ENCODE measurements at places on chromosomes 7 and 10.

DNA sequence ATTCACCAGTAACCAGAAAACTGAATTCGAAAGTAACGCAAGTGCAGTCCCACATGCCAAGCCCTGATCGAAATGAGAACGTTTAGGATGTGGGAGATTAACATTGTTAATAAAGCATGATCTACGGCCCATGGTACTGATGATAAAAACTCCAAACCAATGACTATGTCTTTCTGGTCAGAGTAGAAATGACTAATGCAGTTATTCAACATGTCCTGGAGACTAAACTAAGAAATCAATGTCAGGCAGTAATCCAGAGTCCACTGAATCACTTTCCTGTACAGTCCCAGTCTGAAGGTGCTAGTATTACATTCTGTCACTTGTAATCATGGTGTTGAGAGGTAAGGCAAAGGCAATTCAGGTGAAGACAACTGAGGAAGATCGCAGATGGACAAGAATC lies 14.4 kb downstream of the NPSR1 start:
- DNase-seq = no peak

- no peak for DNase-seq
Observed at GRCh38 chr7:116363637-116364432, 135.7 kb upstream of the CAV2 start.

GRCh38 chr10:15169555-15170401 lies 1.3 kb upstream of the NMT2 start:
- DNase-seq = peak; percentile 15

DNA sequence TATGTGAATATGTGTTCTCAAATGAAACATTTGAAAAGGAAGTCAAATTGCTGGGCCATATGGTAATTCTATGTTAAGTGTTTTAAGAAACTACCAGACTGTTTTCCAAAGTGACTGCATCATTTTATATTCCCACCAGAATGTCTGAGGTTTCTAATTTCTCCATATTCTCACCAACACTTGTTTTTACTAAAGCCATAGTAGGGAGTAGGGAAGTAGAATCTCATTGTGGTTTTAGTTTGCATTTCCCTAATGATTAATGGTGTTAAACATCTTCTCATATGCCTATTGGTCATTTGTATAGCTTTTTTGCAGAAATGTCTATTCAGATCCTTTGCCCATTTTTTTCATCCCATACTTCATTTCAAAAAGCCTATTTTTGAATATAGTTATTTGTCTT lies 9.1 kb upstream of the SEMA4G start:
- no peak for DNase-seq

DNA sequence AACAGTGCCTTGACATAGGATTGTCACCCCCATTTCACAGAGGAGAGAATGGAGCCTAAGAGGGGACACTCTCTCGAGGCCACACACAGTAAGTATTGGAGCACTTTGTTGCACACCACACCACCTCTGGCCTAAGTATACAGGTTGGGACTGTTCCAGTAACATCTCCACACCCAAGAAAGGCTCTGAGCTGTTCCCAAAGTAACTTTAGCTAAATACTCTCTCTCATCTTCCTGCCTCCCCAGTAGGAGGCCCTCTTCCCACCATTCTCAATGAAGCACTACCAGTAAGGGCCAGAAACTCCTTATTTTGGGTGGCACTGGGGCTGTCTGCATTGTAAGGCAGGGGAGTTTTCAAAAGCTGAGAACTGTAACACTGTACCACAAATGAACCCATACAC lies 189.5 kb downstream of the ZNF438 start:
- no peak for DNase-seq

DNA sequence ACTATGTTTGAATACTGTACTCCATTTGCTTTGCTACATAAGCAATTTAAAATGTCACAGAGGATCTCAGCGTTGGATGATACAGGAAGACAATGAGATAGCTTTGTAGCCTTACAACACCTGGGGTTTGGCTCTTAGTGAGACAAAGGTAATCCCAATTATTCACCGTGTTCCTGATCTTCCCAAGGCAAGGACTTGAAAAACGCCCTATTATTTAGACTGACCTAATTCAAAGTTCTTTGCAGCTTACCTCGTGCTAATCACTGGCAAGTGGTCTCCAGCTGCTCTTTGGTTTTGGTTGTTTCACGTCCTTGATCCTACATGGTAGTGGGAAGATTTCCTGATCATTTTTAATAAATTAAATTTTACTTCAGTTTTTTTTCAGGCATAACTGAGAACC lies 23.0 kb upstream of the C7orf33 start:
- DNase-seq = no peak

GRCh38 chr10:24981161-24981710 lies 28.8 kb upstream of the PRTFDC1 start:
- DNase-seq = no peak

- no peak for DNase-seq
Observed at GRCh38 chr10:106625751-106626150, 538.8 kb downstream of the SORCS1 start.

GRCh38 chr10:92690211-92690914 lies 608 bp downstream of the HHEX start:
- DNase-seq = peak; percentile 66

- DNase-seq = no peak
Observed at GRCh38 chr10:12417331-12417730, 68.0 kb downstream of the CAMK1D start.

DNA sequence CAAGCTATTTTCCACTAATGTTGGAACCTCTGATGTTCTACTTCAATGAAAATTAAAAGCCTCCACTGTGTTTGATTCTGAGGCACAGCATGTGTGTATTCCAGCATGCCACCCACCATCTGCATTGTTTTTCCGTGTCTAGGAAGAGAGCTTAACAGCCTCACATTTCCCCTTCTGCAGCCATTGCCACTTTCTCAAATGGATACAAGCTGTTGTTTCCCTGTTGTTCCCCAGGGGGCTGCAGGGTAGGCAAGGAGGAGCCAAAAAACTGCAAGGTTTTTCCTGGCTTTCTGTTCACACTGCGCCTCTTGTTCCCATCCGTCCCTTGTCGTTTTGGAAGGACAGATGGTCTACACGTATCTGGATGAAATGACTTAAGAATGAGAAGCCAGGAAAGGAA lies 72.3 kb upstream of the DNAJB12 start:
- no peak for DNase-seq

DNA sequence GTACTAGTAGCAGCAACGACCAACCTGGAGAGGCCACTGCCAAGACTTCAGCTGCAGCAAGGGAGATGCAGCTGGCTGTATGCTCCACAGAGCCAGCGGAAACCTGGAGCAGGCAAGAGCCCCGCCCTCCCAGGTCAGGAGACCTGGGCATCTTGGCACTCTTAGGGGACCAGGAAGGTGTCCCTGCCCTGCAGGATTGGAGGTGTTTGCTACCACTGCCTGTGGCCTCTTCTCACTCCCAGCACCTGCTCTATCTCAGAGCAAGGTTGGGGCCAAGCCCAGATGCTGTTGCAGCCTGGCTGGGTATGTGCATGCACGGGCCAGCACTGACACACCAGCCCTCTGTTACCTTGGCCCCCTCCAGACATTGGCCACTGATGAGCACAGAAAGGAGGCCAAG lies 1512.8 kb downstream of the REEP3 start:
- no peak for DNase-seq

DNA sequence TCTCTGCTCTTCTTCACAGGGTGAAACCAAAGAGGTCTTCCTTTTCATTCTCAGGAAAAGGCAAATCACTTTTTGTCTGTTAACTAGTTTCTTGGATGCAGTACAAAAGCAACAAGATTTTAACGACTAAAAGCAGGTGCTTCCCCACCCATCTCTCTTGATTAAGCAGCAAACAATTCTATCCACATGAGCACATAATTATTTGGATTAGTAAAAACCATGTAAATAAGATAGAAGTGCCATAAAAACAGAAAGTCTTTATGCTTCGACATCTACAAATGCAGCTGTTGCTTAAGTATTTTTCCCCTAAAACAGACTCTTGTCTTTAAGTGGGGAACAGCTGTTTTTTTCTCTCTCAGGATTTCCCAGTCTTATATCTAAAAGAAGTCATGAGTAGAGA lies 37.4 kb downstream of the USP54 start:
- DNase-seq = no peak

DNA sequence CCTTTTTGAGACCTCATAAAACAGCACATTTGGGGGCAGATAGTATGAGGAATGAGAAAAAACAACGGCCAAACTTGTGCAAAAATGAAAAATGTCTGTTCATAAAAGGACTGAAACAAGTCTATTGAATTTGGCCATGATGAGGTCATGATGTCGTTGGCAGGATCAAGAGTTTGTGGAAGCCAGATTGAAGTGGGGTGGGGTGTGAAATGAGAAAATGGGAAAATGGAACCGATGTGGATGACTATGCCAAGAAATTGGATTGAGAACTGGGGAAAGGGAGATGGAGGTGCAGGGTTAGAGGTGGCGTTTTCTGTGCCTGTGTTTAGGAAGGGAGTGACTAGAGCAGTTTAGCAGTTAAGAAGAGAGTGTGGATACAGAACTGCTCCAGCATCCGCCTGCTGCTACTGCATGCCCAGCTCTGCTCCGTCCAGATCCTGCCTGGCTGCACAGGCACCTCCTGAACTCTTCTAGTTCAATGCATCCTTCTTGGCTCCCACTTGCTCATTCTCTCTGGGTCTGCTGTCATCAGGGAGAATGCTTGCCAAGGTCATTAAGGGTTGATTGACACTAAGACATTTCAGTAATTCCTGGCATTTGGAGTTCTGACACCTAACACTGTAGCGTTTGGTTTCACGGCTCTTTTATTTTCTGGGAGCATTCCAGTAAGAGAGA lies 111.9 kb downstream of the GALNT17 start:
- no peak for DNase-seq

DNA sequence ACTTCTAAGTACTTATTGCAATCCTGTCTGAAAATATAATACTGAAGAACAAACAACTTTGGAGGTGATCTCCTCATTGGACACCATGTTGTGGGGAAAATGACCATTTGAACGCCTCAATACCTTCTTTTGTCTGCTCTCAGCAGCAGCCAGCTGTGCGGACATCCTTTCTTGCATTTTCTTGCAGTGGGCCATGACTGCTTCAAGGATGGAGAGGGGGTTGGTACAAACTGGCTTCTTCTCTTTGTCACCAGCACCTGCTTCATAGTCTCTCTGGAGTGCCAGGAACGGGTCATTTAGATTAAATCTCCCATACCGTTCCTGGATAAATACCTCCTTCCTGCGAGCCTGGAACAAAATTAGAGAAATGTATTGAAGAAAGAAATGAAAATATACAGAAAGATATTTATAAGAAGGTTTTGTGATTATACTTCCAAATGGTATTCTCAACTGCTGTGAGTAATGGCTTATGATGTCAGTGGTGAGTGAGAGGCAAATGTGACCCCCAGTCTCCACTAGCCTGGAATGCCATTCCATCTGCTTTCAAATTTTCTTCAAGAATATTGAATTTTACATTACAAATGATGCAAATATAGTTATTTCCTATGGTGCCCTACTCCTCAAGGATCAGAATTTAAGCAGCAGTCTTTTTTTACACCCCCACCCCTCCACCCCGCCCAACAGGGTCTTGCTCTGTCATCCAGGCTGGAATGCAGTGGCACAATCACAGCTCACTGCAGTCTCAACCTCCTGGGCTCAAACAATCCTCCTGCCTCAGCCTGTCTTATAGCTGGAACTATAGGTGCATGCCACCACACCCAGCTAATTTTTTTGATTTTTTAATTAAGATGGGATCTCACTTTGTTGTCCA lies 62.4 kb downstream of the CTTNBP2 start:
- DNase-seq = no peak

- no peak for DNase-seq
Observed at GRCh38 chr10:28139138-28139537, 140.3 kb upstream of the ODAD2 start.

- no peak for DNase-seq
Observed at GRCh38 chr7:83952236-83952635, 242.4 kb downstream of the SEMA3A start.

- no peak for DNase-seq
Observed at GRCh38 chr10:7544203-7544602, 122.6 kb downstream of the ITIH5 start.

- DNase-seq = no peak
Observed at GRCh38 chr7:102821994-102822747, 73.4 kb downstream of the FAM185A start.

DNA sequence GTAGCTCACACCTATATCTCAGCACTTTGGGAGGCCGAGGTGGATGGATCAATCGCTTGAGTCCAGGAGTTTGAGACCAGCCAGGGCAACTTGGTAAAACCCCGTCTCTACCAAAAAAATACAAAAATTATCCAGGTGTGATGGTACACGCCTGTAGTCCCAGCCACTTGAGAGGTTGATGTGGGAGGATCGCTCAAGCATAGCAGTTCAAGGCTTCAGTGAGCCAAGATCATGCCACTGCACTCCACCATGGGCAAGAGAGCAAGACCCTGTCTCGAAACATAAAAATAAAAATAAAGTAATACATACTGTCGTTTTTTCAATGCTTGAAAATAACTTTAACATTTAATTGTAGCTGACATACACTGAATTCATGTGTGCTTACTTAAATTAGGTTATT lies 57.3 kb downstream of the REEP3 start:
- DNase-seq = no peak

DNA sequence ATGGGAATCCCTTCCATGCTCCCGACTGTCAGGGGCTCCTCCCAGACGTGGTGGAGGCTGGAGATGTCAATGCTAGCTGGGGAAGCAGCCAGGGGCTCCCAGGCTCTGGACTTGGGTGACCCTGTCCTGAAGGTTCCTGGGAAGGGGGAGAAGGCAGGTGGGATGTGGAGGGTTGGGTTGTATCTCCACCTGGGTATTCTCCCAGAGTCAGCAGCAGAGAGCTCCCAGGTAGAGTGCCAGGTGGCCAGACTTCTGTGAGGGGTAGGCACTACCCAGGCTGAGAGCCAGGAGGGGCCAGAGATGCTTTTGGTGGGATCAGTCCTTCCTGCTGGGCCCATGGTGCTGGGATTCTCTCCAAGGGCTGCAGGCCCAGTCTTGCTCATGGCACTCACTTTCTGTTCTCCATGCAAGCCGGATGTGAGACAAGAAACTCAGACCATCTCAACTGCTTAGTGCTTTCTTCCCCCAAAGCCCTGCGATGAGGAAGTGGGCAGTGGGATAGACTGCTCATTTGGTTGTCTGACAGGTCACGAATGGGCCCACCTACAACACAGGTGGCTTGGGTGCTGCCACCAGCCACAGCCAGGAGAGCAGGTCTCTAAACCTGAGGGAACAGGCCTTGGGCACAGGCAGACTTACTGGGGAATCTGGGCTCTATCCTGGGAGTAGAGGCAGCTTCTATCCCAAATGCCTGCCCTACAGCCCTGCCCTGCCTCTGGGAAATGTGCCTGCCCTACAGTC lies 52.5 kb upstream of the CAMK2B start:
- no peak for DNase-seq

DNA sequence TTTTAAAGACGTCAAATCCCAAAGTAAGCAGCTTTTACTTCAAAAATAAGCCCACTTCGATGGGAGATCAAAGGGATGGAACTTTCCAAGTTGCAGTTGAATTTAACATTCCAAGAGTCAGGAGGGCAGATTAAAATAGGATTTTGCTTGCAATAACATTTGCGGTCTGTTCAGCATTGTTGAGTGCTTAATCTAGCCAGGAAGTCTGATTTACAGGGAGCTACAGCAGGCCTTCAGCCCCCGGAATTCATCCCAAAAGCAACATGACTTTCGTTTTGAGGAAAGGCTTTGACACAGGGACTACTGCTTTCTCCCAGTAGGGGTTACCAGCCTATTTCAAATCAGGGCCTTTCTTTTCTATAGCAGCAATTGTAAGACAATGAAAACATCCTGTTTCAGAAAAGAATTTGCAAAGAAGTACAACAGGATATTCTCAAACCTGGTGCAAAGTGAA lies 279.6 kb upstream of the PITRM1 start:
- DNase-seq = no peak
